COR-L47 (cell line): ENCODE measurements at places on chromosomes 6 and 20.

DNA sequence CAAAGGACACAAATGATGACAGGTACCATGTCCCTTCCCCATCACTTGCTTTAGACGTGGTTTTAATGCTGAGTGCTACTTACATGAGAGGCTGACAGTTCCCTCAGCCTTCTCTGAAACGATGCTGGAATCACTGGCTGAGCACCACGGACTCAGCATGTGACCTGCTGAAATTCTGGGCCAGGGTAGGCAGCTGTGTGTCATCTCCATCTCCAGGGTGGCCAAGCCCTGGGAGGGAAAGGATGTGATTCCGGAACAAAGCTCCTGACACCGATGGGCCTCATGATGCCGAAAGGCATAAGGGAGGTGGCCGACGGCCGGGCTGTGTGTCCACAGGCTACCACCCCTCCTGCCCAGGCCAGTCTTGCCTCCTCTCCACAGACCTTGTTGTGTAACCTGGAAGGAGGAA, 184.3 kb upstream of the CST7 start:
- DNase-seq, result no peak

DNA sequence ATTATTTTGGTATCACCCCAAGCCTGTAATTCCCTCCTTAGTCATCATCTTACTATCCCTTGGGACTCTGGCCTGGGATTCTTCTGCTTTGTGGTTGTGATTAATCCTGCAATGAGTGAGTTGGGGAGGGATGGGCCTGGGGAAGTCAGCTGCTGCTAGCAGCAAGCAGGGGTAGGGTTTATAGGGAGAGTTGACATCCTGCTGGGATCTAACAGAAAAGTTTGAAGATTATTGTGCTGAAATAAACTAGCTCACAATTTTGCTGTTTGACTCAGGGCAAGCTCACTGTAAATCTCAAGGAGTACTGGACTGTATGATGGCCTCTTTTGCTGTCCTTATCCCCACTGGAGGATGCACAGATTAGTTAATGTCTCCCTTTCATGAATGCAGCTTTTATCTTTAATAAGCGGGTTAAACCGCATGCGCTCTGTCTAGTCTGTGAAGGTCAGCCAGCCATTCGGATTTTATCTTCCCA, 83.4 kb downstream of the JARID2 start:
- DNase-seq, result no peak

DNA sequence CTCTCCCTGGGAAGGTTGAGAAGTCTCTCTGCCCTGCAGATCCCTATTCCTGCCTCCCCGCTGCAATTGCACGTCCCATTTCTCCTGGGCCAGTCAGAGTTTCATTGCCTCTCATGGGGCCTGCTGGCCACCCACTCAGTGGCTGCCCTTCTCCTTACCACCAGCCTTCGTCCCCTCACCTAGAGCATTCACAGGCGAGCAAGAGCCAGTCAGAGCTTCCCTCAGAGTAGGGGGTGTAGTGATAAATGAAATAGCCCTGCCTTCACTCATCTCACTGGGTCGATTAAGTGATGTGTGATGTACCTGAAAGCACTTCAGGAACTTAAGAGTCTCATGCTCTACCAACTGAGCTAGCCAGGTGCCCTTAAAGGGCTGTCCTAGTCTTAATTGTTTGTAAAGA, 52.0 kb upstream of the FANCE start:
- DNase-seq, result no peak

DNA sequence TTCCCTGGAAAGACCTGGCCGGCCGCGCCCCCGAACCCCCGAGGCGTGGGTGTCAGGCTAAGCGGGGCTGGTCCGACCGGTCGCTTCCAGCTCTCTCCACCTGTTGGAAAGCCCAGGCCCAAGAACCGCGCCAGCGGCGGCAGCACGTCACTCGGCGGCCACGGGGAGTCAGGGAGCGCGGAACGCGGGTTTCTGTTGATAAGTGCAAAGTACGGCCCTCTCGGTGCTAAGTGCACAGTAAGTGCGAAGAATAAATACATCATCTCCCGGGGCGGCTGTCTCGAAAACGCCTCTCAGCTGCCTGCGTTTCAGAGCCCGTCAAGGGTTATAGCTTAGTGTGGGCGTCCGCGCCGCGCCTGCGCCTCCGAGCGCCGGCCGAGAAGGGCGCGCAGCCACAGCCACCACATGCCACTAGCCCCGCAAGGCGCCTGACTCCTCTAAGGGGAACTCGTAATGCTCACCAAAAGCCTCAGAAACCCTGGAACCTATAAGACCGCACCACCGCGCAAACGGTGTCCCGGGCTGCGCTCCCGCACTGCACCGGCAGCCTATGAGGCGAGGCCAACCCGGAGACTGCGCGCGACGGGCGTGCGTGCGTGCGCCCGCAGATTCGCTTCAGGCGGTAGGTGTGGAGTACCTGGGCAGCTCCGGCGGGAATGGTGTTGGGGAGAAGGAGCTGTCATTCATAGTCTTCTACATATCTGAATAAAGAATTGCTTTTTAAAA, 9.2 kb upstream of the TBX18 start:
- peak; percentile 24 for DNase-seq

GRCh38 chr6:28303570-28303969, 22.2 kb downstream of the PGBD1 start:
- no peak for DNase-seq

GRCh38 chr6:84218091-84218490, 9.4 kb downstream of the CEP162 start:
- no peak for DNase-seq

DNA sequence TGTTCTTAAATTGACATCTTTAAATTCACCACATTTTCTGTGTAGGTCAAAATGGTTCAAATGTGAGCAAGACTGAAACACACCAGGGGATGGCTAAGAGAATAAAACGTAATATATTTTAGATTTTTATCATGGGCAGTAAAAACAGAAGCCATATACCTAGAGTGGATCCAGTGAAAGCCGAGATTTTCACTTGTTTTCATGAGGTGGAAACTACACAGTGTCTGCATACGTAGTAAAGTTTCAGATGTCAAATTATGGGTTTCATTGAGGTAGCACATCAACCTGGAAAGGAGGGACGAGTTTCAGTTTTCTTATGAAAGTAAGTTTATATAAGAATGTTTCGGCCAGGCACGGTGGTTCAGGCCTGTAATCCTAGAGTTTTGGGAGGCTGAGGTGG, 25.9 kb downstream of the METTL24 start:
- DNase-seq, result no peak

- no peak for DNase-seq
Observed at GRCh38 chr6:104789770-104790190, 69.9 kb downstream of the HACE1 start.

GRCh38 chr20:36051318-36052116, 83.1 kb downstream of the CNBD2 start:
- no peak for DNase-seq

GRCh38 chr20:22442318-22442717, 142.1 kb downstream of the FOXA2 start:
- no peak for DNase-seq

- DNase-seq, result no peak
Observed at GRCh38 chr6:33324125-33324524, 6.6 kb upstream of the ZBTB22 start.

DNA sequence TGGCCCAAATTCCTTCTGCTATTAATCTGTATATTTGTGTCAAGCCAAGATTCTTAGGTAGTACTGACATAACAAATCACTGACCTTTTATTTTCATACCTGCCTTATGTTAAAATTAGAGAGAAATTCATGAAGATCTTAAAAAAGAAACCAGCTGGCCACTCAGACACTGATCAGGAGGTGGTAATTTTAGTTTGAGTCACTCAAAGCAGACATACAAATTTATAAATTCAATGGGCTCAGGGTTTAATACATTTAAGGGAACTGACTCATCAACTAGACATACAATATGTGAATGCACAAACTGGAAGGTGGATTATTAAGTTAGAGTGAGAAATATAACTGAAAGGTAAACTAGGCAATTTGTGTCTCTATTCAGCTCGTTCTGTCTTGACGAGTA, 711.9 kb upstream of the EYS start:
- DNase-seq, result no peak

DNA sequence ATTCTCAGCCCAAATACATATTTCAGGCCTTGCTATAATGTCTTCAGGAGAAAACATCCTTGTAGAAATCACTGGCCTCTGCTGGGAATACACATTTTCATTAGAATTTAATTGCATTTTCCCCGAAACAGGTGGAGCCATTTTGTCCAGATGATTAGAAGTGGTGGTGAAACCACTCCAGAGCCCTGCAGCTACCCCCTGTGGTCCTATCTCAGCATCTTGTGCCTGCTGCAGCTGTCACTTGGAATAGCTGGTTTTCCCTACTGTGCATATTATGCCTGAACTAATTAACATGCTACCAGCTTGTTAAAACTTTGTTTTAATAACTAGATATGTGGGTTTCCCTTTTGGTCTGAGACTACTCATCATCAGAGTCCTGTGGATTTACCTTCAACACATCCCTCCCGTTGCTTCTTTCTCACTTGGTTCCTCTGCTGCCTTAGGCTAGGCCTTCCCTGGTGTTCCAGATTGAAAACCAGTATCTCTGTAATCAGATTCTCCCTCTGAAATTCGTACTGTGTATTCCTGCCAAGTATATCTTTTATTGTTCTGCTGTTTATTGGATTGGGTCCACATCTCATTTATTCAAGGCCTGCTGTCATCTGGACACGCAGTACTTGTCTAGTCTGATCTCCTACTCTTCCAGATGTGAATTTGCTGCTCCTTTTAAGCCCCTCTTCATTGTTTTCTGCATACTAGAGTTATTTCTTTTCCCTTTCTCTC, 15.2 kb downstream of the DNAH8 start:
- peak; percentile 73 for DNase-seq

GRCh38 chr6:139821676-139822223, 447.3 kb upstream of the CITED2 start:
- DNase-seq, result no peak

- DNase-seq, result no peak
Observed at GRCh38 chr6:100962466-100962865, 81.3 kb upstream of the ASCC3 start.

- no peak for DNase-seq
Observed at GRCh38 chr6:20879526-20879925, 345.3 kb downstream of the CDKAL1 start.

DNA sequence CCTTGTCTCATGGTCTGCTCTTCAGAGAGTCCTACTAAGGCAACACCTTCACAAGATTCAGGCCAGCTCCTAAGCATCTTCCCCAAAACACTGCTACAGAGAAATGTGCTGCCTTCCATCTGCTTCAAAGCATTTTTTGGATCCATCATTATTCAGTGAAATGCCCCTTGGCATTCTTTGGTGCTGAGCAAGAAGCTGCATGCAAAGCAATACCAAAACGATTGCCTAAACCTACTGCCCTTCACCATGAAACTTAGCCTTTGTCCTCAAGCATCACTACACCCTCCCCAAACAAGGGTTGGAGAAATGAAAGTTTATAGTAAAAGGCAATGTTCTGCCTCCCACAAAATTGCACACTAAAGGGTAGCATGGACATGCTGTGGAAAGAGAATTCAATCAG, 93.5 kb downstream of the SNAP25 start:
- DNase-seq, result no peak

DNA sequence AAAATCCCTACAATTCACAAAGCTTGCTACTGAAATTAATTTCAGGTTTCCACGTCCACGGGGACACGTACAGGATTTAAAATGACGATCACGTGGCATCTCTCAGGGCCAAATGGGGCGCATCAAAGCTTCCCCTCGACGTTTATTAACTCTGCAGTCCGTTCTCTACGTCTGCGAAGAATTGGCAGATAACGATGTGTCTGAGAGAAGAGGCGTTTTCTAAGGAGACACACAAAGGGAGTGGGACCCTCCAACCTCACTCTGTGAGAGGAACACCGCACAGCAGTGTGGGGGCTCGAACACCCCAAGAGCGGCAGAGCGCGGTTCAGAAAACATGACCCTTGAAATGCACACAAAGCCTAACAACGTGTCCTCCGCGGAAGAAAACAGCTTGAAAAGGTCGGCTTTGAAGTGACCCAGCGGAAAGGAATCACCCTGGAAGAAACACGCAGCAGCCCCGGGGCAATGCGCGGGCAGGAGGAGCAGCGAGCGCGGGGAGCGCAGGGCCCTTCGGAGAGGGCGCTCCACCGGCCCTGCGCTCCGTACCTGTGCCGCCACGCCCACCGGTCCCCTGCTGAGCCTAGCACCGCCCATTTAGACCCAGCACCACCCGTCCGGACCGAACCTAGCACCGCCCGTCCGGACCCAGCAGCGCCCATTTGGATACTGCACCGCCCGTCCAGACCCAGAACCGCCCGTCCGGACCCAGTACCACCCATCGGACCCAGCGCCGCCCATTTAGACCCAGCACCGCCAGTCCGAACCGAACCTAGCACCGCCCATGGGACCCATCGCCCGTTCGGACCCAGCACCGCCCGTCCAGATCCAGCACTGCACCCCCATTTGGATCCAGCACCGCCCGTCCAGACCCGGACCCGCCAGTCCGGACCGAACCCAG, 1.1 kb upstream of the AFDN start:
- no peak for DNase-seq

GRCh38 chr6:18533793-18534192, 146.6 kb downstream of the RNF144B start:
- no peak for DNase-seq

- no peak for DNase-seq
Observed at GRCh38 chr6:38179794-38180430, 360.4 kb downstream of the ZFAND3 start.

- no peak for DNase-seq
Observed at GRCh38 chr20:62437496-62437895, 10.2 kb upstream of the RBBP8NL start.

- DNase-seq, result no peak
Observed at GRCh38 chr20:61356196-61356595, 104.1 kb downstream of the CDH4 start.

- DNase-seq, result peak; percentile 14
Observed at GRCh38 chr6:111057074-111057752, 30.1 kb upstream of the SLC16A10 start.

DNA sequence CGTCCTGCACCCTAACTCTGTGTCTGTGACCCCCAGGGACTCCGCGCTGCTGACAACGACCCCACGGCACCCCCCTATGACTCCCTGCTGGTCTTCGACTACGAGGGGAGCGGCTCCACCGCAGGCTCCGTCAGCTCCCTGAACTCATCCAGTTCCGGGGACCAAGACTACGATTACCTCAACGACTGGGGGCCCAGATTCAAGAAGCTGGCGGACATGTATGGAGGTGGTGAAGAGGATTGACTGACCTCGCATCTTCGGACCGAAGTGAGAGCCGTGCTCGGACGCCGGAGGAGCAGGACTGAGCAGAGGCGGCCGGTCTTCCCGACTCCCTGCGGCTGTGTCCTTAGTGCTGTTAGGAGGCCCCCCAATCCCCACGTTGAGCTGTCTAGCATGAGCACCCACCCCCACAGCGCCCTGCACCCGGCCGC, 129.0 kb downstream of the TAF4 start:
- no peak for DNase-seq

GRCh38 chr20:46416421-46416820, 10.0 kb upstream of the ELMO2 start:
- DNase-seq, result no peak

DNA sequence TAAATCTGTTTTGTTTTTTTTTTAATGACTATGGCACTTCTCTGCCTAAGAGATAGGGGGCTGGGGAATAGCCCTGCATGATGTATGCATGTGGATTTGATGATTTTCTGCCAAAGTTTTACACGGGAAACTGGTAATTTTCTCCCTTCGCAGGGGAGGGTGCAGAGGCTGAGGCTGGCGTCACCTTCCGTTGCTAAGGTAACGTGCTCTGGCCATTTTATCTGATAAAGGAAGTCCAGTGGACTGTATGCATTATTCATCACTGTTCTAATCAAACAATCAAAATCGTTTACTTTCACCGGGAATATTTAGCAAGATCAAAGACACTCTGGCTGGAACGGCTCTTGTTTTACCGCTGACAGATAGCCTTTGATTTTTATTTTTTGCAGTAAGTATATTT, 789 bp downstream of the PHACTR1 start:
- DNase-seq, result peak; percentile 75

GRCh38 chr20:51596668-51597388, 54.3 kb upstream of the NFATC2 start:
- DNase-seq, result no peak
